Activated naive CD4-positive, alpha-beta T cell treated with anti-CD3 and anti-CD28 coated beads, Interleukin-2, amount 10 ng/mL, durations not matched to agents 7 days and 5 days (primary cell): ENCODE measurements at places on chromosomes 11 and 22.
A peak's percentile ranks its signal among the peaks of the same experiment; 100 is the strongest.

DNA sequence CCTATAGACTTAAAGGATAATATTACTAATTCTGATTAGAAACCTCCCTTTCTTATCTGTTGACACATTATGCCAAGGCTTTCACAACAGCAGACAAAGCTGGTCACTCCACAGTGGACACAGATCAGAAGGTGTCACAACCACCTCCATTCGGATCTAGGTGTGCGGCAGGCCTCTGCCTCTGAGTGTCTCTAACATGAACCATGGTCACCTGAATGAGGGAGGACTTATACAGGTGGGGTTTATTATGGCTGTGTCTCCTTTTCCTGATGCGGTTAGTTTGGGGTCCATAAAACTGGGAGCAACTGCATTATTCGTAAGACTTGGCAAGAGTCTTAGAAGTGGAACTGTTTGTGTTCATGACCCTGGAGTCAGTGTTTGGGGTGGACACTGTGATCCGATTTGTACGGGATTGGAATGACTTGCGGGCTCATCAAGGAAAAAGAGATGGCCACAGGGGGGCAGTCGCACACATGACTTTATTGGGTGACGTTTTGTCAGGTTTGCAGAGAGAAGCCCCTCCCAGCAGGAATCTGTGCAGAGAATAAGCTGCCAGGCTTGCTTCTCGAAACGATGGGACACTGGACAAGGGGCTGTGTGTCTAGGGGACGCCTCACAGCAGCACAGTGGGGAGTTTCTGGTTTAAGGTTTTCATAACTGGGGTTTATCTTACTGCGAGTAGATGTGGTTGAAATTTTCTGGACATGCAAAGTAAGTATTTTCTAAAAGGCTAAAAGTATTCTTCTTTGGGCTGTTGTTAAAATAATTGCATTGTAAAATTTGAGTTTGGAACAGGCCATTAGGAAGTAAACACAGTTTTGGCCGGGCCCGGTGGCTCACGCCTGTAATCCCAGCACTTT, 90.6 kb downstream of the GAB4 start:
- no peak overlapping the region for H3K4me3 ChIP-seq
- peaks cover 46% of the 10 kb centered on the region for H3K27me3 ChIP-seq
- peak; percentile 75 for DNase-seq
- no peak overlapping the region for H3K27ac ChIP-seq

- H3K27me3 ChIP-seq, result peaks cover 4% of the 10 kb centered on the region
- H3K4me1 ChIP-seq, result peaks cover 47% of the 10 kb centered on the region
- H3K27ac ChIP-seq, result peak overlapping the region; percentile 91
- peaks cover 22% of the 10 kb centered on the region for H3K36me3 ChIP-seq
- no peak for DNase-seq
These were observed 745 bp upstream of the FAM118A start for GRCh38 chr22:45308957-45309421.

DNA sequence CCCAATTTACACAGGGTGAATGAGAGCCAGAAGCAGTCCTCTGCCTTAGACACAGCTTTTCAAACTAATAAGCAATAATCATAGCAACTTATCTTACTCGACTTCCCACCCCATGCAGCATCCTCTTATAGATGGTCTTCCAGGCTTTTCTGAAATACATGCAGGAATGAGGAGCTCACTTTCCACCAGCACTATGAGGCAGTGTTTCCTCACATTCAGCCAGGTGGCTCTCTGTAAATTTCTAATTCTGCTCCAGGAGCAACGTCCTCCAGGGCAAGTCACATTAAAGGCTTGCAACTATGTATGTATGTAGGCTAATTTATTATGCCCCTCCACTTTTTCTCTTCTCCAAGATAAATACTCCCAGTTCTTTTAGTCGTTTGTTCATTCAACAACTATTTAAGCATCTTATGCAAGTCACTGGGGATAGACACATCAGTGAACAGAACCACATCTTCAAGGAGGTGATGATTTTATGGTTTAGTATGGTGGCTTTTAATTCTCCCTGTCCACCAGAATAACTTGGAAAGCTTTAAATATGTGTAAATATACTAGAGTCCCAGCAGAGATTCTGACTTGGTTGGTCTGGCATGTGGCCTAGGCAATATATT, 59.9 kb downstream of the PAK1 start:
- H3K4me1 ChIP-seq, result peaks cover 30% of the 10 kb centered on the region
- no peaks in the 10 kb centered on the region for H3K27me3 ChIP-seq
- H3K36me3 ChIP-seq, result peaks cover 7% of the 10 kb centered on the region
- no peak for DNase-seq

- no peak overlapping the region for H3K27ac ChIP-seq
- H3K27me3 ChIP-seq, result no peaks in the 10 kb centered on the region
- no peaks in the 10 kb centered on the region for H3K4me1 ChIP-seq
- no peak overlapping the region for H3K4me3 ChIP-seq
- DNase-seq, result no peak
- no peaks in the 10 kb centered on the region for H3K36me3 ChIP-seq
These were observed 52.5 kb downstream of the RELT start for GRCh38 chr11:73428699-73429098.

DNA sequence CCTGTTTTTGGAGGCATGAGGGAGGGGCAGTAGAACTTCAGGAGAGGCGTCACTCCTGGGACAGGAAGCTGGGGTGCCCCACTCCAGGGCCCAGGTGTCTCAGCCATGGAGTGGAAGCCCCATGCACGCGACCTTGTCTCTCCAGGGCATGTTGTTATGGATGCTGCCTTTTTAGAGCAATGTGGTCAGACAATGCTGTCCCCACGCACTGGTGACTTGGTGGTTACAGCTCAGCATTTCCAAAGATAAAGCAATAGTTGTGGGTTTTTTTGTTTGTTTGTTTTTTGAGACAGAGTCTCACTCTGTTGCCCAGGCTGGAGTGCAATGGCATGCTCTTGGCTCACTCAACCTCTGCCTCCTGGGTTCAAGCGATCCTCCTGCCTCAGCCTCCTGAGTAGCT, 22.3 kb downstream of the EIF4G2 start:
- no peak overlapping the region for H3K4me3 ChIP-seq
- H3K27me3 ChIP-seq, result peaks cover 16% of the 10 kb centered on the region
- no peaks in the 10 kb centered on the region for H3K36me3 ChIP-seq
- no peak for DNase-seq
- H3K27ac ChIP-seq, result no peak overlapping the region

DNA sequence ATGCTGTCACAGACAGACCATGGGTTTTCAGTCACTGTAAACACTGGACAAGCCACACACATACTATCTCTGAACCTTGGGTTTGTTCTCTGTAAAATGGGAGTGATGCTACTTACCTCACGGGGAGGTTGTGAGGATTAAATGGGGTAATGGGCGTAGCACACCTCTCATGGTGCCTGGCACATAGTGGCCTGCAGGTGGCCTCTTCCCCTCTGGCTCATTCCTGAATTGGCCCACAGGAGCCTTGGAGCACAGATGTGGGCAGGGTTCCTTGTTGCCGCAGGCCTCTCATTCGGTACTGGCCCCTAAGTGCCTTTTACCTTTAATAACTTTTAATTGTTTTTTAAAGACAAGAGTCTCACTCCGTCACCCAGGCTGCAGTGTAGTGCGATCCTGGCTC, 11.7 kb downstream of the MICAL2 start:
- H3K27ac ChIP-seq, result no peak overlapping the region
- H3K4me3 ChIP-seq, result no peak overlapping the region
- peaks cover 2% of the 10 kb centered on the region for H3K36me3 ChIP-seq
- DNase-seq, result no peak
- peaks cover 50% of the 10 kb centered on the region for H3K4me1 ChIP-seq

DNA sequence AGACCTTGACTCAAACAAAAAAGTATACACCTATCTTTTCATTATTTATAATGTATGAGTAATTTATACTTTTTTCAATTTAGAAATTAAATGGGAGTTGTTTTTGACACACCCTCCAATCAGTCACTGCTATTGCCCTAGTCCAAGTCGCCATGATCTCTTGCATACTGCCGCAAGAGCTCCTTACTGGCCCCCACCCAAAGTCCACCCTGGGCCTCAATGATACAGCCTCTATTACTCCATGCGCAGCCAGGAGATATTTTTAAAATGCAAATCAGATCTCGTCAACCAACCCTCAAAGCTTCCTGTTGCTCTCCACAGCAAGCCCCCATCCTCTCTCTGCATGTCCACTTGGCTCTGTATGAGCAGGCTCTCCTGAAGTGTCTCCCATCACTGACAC, 12.8 kb upstream of the LMO1 start:
- no peaks in the 10 kb centered on the region for H3K4me1 ChIP-seq
- H3K4me3 ChIP-seq, result no peak overlapping the region
- H3K36me3 ChIP-seq, result no peaks in the 10 kb centered on the region

- H3K4me3 ChIP-seq, result no peak overlapping the region
- peaks cover 45% of the 10 kb centered on the region for H3K4me1 ChIP-seq
- peak overlapping the region; percentile 76 for H3K27ac ChIP-seq
- peaks cover 36% of the 10 kb centered on the region for H3K36me3 ChIP-seq
These were observed 4.5 kb downstream of the POLDIP3 start for GRCh38 chr22:42610186-42610585.

- no peaks in the 10 kb centered on the region for H3K4me1 ChIP-seq
- no peaks in the 10 kb centered on the region for H3K27me3 ChIP-seq
- DNase-seq, result no peak
These were observed 104.4 kb upstream of the PLET1 start for GRCh38 chr11:112364962-112365481.

DNA sequence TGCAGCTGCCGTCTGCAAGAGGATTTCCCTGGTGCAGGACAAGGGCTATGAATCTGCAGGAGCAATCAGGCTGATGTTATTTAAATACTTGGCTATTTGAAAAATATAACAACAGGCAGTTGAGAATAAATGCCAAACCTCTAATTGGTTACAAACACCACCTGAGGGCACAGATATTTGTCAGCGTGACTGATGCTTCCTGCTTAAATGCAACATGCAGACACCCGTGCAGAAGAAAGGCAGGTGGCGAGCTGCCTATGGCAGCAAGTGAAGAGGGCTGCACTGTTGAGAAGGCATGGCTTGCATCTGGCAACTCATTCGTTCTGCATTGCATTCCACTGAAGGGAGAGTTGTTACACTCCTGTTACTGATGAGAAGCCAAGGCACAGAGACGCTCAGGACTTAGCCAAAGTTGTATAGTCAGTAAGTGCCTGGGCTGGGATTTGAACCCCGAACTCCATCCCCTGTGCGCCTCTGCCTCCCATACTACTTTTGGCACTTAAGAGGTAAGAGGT, 350.6 kb downstream of the TENM4 start:
- peaks cover 4% of the 10 kb centered on the region for H3K27me3 ChIP-seq
- no peak for DNase-seq
- H3K4me1 ChIP-seq, result no peaks in the 10 kb centered on the region
- H3K36me3 ChIP-seq, result no peaks in the 10 kb centered on the region

- H3K4me3 ChIP-seq, result no peak overlapping the region
- peaks cover 27% of the 10 kb centered on the region for H3K4me1 ChIP-seq
- no peak overlapping the region for H3K27ac ChIP-seq
- no peak for DNase-seq
- H3K36me3 ChIP-seq, result peaks cover 8% of the 10 kb centered on the region
- peaks cover 29% of the 10 kb centered on the region for H3K27me3 ChIP-seq
These were observed 18.8 kb upstream of the ZBTB16 start for GRCh38 chr11:114040706-114041211.

GRCh38 chr22:35966314-35967045, 62.1 kb downstream of the RBFOX2 start:
- no peak overlapping the region for H3K27ac ChIP-seq
- H3K27me3 ChIP-seq, result peaks cover 12% of the 10 kb centered on the region
- no peak for DNase-seq
- H3K4me1 ChIP-seq, result no peaks in the 10 kb centered on the region
- H3K4me3 ChIP-seq, result no peak overlapping the region
- no peaks in the 10 kb centered on the region for H3K36me3 ChIP-seq

DNA sequence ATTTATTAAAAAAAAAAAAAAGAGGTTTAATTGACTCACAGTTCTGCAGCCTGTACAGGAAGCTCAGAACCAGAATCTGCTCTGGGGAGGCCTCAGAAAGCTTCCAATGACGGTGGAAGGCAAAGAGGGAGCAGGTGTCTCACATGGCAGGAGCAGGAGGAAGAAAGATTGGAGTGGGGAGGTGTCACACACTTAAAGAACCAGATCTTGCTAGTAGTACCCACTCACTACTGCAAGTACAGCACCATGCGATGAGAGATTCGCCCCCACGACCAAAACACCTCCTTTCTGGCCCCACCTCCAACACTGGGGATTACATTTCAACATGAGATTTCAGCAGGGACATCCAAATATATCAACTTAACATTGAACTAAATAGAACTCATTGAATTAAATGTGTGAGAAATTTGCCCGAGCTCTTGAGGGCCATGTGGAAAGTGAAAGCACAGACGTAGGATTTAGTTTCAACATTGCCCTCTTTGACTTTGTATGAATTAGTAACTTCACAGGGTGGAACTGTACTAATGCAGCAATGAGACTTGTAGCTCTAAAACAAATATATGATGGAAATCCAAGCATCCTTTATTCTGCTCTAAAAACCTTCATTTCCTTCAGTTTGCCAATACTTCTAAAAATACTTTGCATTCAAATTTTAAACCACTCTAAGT, 628.2 kb downstream of the FAM181B start:
- H3K4me3 ChIP-seq, result no peak overlapping the region
- no peaks in the 10 kb centered on the region for H3K4me1 ChIP-seq
- no peaks in the 10 kb centered on the region for H3K27me3 ChIP-seq
- no peaks in the 10 kb centered on the region for H3K36me3 ChIP-seq
- DNase-seq, result no peak
- H3K27ac ChIP-seq, result no peak overlapping the region

GRCh38 chr22:46003271-46004091, 26.5 kb upstream of the WNT7B start:
- DNase-seq, result no peak
- H3K27ac ChIP-seq, result no peak overlapping the region
- no peaks in the 10 kb centered on the region for H3K36me3 ChIP-seq
- H3K4me3 ChIP-seq, result no peak overlapping the region
- H3K27me3 ChIP-seq, result peaks cover 16% of the 10 kb centered on the region
- H3K4me1 ChIP-seq, result peaks cover 9% of the 10 kb centered on the region

DNA sequence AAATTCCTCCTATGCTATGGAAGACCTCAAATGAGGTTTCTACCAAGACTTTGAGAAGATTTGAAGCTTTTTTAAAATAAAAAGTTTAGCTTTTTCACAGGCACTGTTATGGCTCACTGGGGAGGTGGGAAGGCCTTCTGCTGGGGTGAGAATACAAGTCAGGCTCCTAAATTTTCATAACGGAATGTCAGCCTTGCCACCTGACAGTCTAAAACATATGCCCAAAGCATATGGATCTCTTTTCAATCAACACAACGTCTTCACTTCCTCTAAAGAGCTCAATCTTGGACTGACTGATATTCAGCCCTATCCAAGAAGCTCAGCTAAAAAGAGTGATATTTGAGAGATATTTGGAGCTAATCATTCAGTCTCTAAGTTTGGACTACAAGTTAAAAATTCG, 57.1 kb upstream of the LIN7C start:
- no peak overlapping the region for H3K27ac ChIP-seq
- H3K4me3 ChIP-seq, result no peak overlapping the region
- DNase-seq, result no peak
- H3K4me1 ChIP-seq, result no peaks in the 10 kb centered on the region
- H3K36me3 ChIP-seq, result no peaks in the 10 kb centered on the region

DNA sequence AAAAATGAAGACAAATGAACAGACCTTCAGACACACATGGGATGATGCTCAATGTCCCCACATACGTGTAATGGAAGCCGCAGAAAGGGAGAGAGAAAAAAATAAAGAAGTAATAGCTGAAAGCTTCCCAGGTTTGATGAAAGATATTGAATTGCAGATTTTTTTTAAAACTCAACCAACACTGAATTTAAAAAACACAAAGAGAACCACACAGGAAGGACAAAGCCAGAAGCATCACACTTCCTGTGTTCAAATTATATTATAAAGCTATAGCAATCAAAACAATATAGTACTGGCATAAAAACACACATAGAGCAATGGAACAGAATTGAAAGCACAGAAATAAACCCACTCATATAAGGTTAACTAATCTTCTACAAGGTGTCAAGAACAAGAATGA, 26.5 kb downstream of the TMEM45B start:
- no peaks in the 10 kb centered on the region for H3K27me3 ChIP-seq
- H3K36me3 ChIP-seq, result peaks cover 27% of the 10 kb centered on the region
- H3K27ac ChIP-seq, result peak overlapping the region; percentile 80
